ENCODE measurements at places on chromosomes 3 and 15. TPM values are rescaled to one million over a fixed set of nuclear protein-coding genes. Genes with fewer than 3 reads are reported as not detected.

- peaks cover 29% of the 10 kb centered on the region for H3K36me3 ChIP-seq
- no peak for DNase-seq
- H3K4me1 ChIP-seq = peaks cover 6% of the 10 kb centered on the region
- peak overlapping the region; percentile 64 for H3K4me3 ChIP-seq
- H3K27me3 ChIP-seq = peaks cover 80% of the 10 kb centered on the region
Measured at GRCh38 chr15:52789601-52790168, 451 bp downstream of the ONECUT1 start.

- H3K27me3 ChIP-seq = no peaks in the 10 kb centered on the region
- H3K27ac ChIP-seq = no peak overlapping the region
- no peaks in the 10 kb centered on the region for H3K4me1 ChIP-seq
- no peak overlapping the region for H3K4me3 ChIP-seq
- no peak for DNase-seq
Measured at GRCh38 chr15:28271697-28272260, 50.2 kb downstream of the HERC2 start.

GRCh38 chr15:85858586-85859375 is 64.1 kb upstream of the KLHL25 start:
- no peaks in the 10 kb centered on the region for H3K27me3 ChIP-seq
- no peaks in the 10 kb centered on the region for H3K4me1 ChIP-seq
- DNase-seq = peak; percentile 84
- peak overlapping the region; percentile 74 for H3K4me3 ChIP-seq

DNA sequence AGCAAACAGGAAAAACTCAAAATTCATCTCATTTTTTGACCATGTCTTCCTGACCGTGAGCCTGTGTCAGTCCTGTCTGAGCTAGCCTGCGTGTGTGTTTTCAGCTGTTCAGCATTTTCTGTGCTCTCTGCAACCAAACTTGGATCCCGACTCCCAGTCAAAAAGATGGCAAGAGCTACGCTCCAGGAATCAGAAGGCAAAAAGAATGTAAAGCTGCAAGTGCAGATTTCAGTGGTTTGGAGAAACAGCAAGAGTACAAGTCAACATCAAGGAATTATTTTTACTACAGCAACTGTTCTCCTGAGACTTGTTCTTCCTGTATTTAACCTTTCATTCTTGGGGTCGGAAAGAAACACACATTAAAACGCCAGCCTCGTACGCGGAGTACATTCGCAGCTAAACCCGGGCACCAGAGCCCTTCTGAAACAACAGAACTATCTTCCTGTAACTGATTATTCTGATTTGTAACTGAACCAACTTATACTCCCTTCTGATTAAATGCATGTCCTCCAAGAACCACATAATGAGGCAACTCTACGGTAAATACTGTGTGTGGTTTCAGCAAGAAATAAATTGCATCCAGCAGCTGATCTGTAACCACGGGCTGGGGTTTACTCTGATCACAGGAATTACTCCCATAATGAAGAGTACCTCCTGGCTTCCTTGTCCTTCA is 107.4 kb downstream of the LRIG1 start:
- H3K36me3 ChIP-seq = peaks cover 61% of the 10 kb centered on the region
- DNase-seq = no peak
- H3K4me1 ChIP-seq = no peaks in the 10 kb centered on the region
- no peak overlapping the region for H3K4me3 ChIP-seq
- no peak overlapping the region for H3K27ac ChIP-seq
- H3K27me3 ChIP-seq = no peaks in the 10 kb centered on the region

DNA sequence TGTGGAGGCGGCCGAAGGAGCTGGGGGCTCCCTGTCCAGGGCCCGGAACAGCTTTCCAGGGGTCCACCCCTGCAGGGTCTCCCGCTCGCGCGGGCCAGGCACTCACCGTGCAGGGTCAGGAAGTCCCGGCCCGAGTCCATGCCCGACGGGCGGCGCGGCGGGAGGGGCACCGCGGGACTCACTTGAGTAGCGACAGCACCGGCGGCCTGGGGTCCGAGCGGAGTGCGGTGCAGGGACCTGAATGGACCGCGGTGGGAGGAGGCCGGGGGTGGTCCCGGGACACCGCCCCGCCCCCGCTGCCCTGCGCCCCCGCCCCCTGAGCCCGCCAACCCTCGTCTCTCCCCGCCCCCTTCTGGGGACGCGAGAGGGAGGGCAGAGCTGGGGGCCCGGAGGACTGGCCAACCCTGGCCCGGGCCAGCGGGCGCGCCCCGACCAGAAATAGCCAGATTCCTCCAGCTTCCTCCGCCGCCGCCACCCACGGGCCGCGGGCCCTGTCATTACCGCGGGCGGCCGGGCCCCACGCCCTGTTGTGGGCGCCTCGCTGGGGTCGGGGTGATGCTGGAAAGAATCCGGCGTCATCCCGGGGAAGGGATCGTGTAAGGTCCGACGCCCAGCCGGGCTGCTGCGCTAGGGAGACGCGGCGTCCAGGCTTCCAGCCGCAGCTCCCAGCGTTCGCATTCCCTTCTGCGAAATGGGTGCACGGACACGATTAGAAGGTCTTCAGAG is at the start of gene PLCD1:
Gene PLCD1 (minus strand): TSS at position 243 of the 726 bp plus-strand sequence. CDS start 103 bp downstream, at position 140.
- H3K4me3 ChIP-seq = peak within 1 kb of the TSS; percentile 70
- H3K27ac ChIP-seq = no peak within 1 kb of the TSS
- peaks cover 19% of the 10 kb centered on the region for H3K27me3 ChIP-seq
- H3K4me1 ChIP-seq = no peaks in the 10 kb centered on the region
- peak; percentile 89 for DNase-seq

ULK4 gene
- total RNA-seq = 12.1 TPM

CAND2 gene
- total RNA-seq = 10.2 TPM

GPR156 gene
- total RNA-seq = 1.4 TPM

TMOD3 gene
- total RNA-seq = 24.7 TPM

ATR gene
- total RNA-seq = 15.6 TPM

All from H9 (cell line).